ENCODE measurements at places on chromosomes 16 and 17.
A peak's percentile ranks its signal among the peaks of the same experiment; 100 is the strongest.

GRCh38 chr17:78884148-78884825 lies 18.7 kb downstream of the CEP295NL start:
- H3K36me3 ChIP-seq = no peaks in the 10 kb centered on the region
- DNase-seq = no peak
- H3K27me3 ChIP-seq = peaks cover 3% of the 10 kb centered on the region
- H3K27ac ChIP-seq = no peak overlapping the region
- H3K4me1 ChIP-seq = peaks cover 14% of the 10 kb centered on the region

DNA sequence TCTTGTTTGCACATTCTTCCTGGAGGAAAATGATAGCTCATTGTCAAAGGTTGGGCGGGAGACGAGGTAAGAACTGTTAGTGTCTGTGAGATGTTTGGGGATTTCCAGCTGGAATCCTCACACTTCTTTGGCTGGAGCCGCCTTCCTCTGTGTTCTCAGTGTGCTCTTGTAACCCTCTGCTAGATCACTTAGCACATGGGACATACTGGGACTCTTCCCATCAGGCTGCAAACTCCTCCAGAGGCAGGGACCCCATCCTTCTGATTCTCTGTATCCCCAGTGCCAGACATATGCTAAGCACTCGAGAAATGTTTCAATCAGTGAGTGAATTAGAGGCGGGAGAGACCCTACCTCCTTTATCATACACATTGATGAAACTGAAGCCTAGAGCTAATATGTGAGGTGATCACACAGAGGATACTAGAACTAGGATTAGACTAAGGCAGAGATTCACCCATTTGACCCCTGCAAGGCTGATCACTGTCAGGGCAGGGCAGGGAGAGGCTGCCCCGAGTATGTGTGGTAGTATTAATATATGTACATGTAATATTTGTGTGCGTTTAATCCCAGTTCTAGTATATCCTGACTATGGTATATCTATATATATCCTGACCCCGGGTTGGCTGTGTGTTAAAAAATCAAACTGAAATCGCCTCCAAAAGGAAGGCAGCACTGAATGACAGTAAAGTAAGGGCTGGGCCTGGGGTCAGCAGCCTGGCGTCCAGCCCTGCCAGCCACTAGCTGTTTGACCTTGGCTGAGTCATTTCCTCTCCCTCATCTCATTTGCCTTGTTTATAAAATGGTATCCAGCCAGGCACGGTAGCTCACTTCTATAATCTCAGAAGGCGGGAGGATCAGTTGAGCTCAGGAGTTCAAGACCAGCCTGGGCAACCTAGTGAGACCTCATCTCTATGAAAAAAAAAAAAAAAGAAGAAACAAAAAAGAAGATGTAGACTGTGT lies 75.5 kb upstream of the TBX2 start:
- no peaks in the 10 kb centered on the region for H3K27me3 ChIP-seq
- peaks cover 8% of the 10 kb centered on the region for H3K36me3 ChIP-seq
- no peak for DNase-seq

GRCh38 chr16:65532846-65533245 lies 411.0 kb upstream of the CDH11 start:
- H3K36me3 ChIP-seq = no peaks in the 10 kb centered on the region
- no peak for DNase-seq
- H3K27me3 ChIP-seq = no peaks in the 10 kb centered on the region
- H3K4me1 ChIP-seq = no peaks in the 10 kb centered on the region
- H3K4me3 ChIP-seq = no peak overlapping the region
- H3K27ac ChIP-seq = no peak overlapping the region

DNA sequence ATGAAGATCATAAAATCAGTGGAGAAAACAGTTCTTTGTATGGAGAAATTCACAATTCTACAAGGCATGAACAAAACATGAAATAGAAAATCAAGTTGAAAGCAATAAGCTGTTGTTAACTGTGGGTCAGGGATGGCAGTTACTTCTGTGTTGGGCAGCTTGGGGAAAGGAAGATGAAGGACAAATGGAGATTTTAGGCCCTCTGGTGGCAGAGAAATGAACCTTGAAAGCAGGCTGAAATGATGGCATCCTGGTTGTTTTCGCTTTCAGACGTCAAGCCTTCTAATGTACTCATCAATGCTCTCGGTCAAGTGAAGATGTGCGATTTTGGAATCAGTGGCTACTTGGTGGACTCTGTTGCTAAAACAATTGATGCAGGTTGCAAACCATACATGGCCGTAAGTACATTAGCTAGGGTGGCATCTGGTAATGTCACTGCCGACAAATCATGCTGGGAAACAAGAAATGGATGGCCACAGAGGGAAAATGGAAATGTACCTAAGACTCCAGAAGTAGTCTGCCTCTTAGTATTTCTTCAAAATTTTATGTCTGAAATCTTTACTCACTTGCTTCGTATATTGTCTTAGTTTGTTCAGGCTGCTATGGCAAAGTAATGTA lies 108.9 kb downstream of the MAP2K6 start:
- peak overlapping the region; percentile 47 for H3K4me3 ChIP-seq
- no peak for DNase-seq
- peaks cover 48% of the 10 kb centered on the region for H3K36me3 ChIP-seq
- no peak overlapping the region for H3K27ac ChIP-seq
- H3K27me3 ChIP-seq = peaks cover 2% of the 10 kb centered on the region

- no peaks in the 10 kb centered on the region for H3K36me3 ChIP-seq
- H3K27me3 ChIP-seq = peaks cover 32% of the 10 kb centered on the region
- DNase-seq = no peak
- peaks cover 18% of the 10 kb centered on the region for H3K4me1 ChIP-seq
Observed at GRCh38 chr17:37744633-37744927, 279 bp downstream of the HNF1B start.

DNA sequence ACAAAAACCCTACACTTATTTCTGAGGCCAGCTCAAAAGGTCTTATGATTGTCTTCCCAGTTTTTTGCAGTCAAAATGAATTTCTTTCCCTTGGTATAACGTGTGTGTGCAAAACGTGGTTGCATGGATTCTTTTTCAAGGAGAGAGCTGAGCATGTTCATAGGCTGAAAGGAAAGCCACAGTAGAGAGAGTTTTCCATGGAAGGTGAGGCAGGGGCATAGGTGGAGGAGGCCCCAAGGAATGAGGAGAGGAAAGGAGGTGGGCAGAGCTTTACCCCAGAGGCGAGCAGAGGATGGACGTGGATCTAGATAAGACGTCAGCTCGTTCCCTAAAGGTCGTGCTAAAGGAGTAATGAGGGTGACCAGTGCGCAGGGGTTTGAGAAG lies 22.8 kb downstream of the TRPV2 start:
- no peak for DNase-seq
- H3K4me3 ChIP-seq = peak overlapping the region; percentile 99
- peak overlapping the region; percentile 98 for H3K27ac ChIP-seq
- H3K36me3 ChIP-seq = peaks cover 14% of the 10 kb centered on the region
- no peaks in the 10 kb centered on the region for H3K27me3 ChIP-seq
- H3K4me1 ChIP-seq = peaks cover 44% of the 10 kb centered on the region

- H3K36me3 ChIP-seq = peaks cover 23% of the 10 kb centered on the region
- no peak overlapping the region for H3K4me3 ChIP-seq
- no peaks in the 10 kb centered on the region for H3K27me3 ChIP-seq
- DNase-seq = no peak
- H3K4me1 ChIP-seq = peaks cover 6% of the 10 kb centered on the region
Observed at GRCh38 chr17:21001111-21001812, 41.5 kb downstream of the USP22 start.

GRCh38 chr17:79749156-79749815 lies 18.5 kb downstream of the ENPP7 start:
- H3K4me1 ChIP-seq = peaks cover 4% of the 10 kb centered on the region
- H3K4me3 ChIP-seq = no peak overlapping the region
- H3K27ac ChIP-seq = no peak overlapping the region
- peaks cover 21% of the 10 kb centered on the region for H3K27me3 ChIP-seq

DNA sequence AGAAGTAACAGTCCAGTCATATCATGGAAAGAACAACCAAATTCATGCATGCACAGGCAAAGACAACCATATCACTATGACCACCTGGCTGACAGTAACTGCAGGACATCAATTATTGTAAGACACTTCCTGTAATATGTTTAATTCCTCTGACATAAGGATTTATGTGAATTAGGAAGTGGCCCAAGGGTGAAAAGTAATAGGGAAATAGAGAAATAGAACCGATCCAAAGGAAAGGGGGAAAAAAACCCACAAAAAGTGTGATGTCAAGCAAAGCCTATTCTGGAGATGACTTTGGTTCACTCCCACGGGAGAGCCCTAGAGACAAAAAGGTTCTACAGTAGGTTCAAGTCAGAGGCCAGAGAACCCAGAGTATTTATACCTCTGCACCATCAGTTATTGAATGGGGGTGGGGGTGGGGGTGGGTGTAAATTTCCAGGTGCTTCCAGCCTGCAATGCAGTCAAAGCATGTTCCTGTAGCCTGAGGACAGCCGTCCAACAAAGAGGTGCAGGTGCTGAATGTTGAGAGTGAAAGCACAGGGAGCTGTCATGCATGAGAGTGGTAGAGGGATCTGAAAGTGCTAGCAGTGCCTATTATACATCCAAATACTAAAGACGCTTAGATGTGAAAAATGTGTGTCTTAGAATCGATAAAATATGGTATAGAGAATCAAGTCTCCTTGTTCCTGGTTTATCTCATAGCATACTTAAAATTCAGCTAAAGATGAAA lies 95.6 kb upstream of the HLF start:
- H3K4me1 ChIP-seq = peaks cover 18% of the 10 kb centered on the region
- no peak overlapping the region for H3K27ac ChIP-seq
- peaks cover 4% of the 10 kb centered on the region for H3K36me3 ChIP-seq
- no peaks in the 10 kb centered on the region for H3K27me3 ChIP-seq
- DNase-seq = peak; percentile 22

DNA sequence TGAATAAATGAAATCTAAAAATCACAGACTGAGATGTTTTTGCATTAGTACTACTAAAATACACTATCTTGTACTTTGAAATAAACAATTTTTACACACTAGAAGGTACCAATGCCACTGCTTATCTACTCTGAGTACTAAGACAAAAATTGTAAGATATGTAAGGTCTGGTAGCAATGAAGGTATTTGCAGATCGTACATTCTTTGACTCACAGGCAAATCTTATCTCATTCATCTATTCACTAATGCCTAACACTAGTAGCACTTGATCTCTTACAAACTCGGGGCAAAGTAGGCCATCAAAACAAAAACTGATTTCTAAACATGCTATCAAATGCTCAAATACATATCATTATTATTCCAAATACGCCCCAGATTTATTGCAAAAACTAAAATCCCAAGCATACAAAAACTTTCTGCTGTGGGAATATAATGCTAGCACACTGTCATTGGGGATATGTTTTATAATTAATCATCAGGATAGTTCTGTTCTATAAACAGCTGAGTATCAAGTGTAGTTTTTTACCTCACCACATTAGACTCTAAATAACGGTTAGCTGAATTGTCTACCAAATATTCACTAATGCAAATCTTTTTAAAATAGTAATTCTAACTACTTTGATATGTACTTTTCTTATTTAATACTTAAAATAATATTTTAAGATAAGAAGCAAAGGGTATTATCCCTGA lies 68.0 kb downstream of the MED13 start:
- no peaks in the 10 kb centered on the region for H3K27me3 ChIP-seq
- H3K36me3 ChIP-seq = peaks cover 8% of the 10 kb centered on the region
- no peak overlapping the region for H3K4me3 ChIP-seq
- no peak overlapping the region for H3K27ac ChIP-seq

DNA sequence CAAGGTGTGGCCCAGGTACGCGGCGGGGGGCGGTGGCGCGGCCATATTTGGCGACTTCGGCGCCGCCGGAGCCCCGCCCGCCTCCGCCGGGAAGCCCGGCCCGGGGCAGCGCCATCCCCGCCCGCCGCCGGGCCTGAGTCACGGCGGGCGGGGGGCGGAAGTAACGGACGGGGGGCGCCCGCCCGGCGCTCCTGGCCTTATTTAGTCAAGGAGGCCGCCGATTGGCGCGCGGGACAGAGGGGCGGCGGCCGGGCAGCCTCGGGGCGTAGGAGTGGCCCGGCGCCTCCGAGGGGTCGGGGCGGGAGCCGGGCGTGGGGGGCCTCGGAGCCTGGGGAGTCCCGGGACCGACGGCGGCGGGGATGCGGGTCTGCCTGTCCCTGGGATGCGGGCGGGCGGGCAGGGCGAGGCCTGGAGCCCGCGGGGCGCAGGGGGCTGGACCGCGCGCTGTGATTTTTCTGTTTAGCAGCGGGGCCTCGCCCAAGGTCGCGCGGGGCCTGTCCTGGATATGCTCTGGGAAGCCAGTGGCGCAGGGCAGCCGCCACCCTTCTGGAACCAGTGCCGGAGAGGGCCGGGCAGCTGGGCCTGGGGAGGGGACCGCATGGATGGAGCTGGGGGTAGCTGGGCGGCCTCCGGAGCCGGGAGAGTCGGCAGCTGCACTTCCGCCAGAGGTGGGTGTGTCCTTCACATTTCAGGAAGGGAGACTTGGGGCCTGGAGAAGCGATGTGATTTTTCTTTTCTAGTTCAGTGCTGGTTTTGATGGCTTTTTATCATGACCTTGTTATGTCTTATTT lies 2.3 kb upstream of the ACTG1 start:
- H3K36me3 ChIP-seq = peaks cover 22% of the 10 kb centered on the region
- peak overlapping the region; percentile 95 for H3K27ac ChIP-seq
- H3K4me1 ChIP-seq = peaks cover 41% of the 10 kb centered on the region
- H3K4me3 ChIP-seq = peak overlapping the region; percentile 85

DNA sequence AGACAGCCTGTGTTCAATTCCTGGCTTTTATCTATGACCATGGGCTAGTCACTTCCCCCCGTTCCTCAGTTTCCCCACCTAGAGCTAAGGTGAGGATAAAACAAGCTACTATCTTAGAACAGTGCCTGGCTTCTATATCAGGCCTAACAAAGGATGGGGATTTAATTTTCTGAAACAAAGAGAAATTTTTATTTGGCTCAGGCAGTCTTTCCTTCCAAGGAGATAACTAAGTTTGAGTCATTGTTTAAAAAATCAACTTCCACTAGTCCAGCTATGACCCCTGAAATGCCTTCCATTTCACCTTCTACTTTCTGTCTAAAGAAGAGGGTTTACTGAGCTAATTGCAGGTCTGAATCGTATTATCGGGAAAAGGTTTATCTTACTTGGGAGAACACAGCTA lies 99.0 kb downstream of the CMIP start:
- H3K4me1 ChIP-seq = peaks cover 33% of the 10 kb centered on the region
- H3K4me3 ChIP-seq = no peak overlapping the region
- no peak for DNase-seq
- H3K36me3 ChIP-seq = peaks cover 2% of the 10 kb centered on the region
- peak overlapping the region; percentile 46 for H3K27ac ChIP-seq

GRCh38 chr17:17403899-17404576 lies 72.8 kb upstream of the MED9 start:
- peak overlapping the region; percentile 63 for H3K4me3 ChIP-seq
- H3K4me1 ChIP-seq = peaks cover 25% of the 10 kb centered on the region
- no peaks in the 10 kb centered on the region for H3K36me3 ChIP-seq
- peak overlapping the region; percentile 26 for H3K27ac ChIP-seq

DNA sequence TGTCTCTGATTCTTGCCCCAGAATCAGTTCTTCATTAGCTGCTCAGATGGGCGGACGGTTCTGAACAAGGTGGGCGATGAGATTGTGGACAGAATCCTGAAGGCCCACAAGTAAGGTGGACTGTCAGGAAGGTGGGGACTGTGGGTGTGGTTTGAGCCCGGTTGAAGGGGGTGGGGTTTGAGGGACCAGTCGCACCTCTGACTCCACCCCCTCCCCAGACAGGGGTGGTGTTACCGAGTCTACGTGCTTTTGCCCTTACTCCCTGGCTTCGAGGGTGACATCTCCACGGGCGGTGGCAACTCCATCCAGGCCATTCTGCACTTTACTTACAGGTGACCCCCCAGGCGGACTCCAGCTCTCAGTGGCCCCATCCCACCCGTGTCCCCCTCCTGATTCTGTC lies 11.3 kb downstream of the PLD2 start:
- peaks cover 7% of the 10 kb centered on the region for H3K4me1 ChIP-seq
- H3K36me3 ChIP-seq = peaks cover 27% of the 10 kb centered on the region
- no peak overlapping the region for H3K27ac ChIP-seq
